ENCODE measurements at places on chromosomes 4 and X. TPM values are rescaled to one million over a fixed set of nuclear protein-coding genes. Genes with fewer than 3 reads are reported as not detected.

SEL1L3 gene
- 88.1 TPM for total RNA-seq

RPS6KA6 gene
- total RNA-seq: 2.8 TPM

GAGE12H gene
- not detected for total RNA-seq

RPL39 gene
- 1,453 TPM for total RNA-seq

LEF1 gene
- 7.1 TPM for total RNA-seq
